ENCODE measurements at places on chromosomes 1 and 21. TPM values are rescaled to one million over a fixed set of nuclear protein-coding genes. Genes with fewer than 3 reads are reported as not detected.

DNA sequence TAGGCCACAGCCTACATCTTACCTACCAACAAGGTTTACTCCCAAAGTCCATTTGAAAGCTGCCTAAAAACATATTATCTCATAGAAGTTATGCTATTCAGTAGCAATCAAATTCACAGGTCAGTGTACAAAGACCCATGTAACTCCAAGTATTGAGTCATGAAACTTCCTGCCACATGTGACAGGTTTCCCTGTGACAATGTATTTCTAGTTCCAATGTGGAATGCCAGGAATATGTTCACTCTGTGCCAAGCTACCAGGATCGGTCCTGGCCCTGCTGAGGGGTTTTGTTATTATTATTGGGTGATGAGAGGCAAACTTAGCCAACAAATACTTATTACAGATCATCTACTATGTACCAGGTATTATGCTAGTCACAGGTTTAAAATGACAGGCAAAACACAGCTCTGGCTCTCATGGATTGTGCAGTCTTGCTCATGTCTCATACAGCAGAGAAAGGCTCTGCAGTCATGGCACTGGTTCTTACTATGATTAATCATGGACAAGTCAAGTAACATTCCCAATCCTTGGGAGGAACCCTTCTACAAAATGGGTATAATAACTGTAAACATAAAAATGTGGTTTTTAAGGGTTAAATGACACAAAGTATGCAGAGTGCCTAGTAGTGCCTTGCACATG lies 22.5 kb downstream of the DPH5 start:
- DNase-seq = peak; percentile 61

GRCh38 chr1:165228676-165229075 lies 127.8 kb downstream of the LMX1A start:
- peak; percentile 2 for DNase-seq

- DNase-seq = no peak
Observed at GRCh38 chr21:46049890-46050667, 47.8 kb upstream of the COL6A2 start.

DNA sequence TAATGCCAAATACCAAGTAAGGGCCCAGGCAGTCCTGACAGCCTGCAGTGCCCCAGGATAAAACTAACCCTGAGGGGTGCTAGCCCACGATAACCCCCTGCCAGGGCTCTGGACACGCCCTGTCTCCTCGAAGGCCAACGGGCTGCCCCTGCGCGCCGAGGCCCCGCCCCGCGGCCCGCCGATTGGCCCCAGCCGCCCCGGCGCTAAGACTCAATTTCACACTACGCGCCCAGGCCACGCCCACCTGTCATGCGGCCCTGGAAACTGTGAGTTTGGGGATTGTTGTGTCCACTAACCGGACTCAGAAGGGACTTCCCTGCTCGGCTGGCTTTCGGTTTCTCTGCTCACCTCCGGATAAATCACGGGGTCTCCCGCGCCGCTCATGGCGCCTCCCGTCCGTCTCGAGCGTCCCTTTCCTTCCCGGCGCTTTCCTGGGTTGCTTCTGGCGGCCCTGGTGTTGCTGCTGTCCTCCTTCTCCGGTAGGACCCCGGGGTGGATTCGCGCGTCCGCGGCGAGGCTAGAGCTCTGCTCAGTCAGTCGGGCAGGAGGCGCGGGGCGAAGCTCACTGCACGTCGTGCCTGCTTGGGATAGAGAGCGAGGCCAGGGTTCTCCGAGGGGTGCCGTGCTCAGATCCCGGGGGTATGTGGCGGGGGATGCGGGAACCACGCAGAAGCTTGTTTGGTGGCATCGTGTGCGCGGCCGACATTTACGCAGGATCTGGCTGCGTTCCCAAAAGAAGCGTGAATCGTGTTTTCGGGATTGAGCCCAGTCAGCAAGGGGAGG lies at the start of gene CR1L:
TSS of gene CR1L (plus strand) at position 282 of the 783 bp plus-strand sequence. CDS start at position 383, 101 bp downstream.
- peak; percentile 69 for DNase-seq

DNA sequence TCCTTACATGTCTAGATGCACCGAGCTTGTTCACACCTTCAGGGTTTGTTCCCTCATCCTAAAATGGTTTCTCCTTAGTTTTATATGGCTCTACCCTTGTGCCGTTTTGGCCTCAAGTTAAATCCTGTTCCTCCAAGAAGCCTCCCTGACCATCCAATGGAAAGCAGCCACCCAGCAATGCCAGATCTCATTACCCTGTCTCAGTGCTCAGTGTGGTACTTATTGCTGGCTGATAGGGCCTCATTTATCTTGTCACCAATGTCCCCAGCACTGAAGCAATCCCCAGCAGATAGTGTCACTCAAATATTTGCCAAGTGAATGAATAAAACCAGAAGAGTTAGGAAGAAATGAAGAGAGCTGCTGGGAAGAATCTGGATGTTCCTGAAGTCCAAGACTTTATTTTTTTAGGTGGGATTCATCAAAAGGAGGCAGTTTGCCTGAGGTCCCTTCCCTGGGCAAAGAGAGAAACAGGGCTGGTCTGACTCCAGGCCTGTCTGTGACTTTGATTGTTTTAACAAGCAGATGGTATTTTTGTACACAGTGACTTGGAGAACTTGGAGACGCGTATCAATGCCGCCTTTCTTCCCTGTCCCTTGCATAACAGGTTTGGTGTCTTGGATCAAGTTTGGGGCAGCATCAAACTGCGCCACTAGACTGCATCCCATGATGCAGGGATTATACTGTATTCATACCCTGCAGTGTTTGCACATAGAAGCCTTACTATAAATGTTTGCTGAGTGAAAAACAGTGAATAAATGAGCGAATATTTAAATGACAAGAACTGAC lies 221.2 kb downstream of the DISC1 start:
- DNase-seq = no peak

DNA sequence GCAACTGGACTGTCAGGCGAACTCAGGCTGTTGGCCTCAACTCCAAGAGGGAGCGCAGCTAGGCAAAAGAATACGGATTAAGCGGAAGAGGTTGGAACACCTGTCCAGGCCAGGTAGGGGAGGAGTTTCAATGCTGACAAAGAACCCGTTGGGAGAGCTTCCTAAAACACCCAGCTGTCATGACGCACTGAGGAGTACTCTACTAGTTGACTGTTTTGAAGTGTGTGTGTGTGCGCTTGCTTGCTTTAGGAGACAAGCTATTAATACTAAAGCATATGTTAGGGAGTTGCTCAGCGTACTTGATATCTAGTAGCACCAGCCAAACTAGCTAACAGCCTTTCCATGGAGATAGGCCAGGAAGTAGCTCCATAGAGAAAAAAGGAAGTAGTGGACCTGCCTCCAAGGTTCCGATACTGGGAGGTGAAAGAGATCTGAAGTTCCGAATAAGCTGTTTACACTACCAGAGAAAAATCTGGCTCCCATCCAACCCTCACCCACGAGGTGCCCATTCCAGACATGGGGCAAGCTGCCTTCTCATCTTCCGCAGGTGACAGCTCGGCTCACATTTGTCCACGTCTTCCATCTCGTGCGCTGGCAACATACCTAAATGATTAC lies 974 bp upstream of the FNBP1L start:
- DNase-seq = peak; percentile 35

The E2F2 gene
- total RNA-seq = 1.9 TPM
